ENCODE measurements at places on chromosomes 7 and 10.

DNA sequence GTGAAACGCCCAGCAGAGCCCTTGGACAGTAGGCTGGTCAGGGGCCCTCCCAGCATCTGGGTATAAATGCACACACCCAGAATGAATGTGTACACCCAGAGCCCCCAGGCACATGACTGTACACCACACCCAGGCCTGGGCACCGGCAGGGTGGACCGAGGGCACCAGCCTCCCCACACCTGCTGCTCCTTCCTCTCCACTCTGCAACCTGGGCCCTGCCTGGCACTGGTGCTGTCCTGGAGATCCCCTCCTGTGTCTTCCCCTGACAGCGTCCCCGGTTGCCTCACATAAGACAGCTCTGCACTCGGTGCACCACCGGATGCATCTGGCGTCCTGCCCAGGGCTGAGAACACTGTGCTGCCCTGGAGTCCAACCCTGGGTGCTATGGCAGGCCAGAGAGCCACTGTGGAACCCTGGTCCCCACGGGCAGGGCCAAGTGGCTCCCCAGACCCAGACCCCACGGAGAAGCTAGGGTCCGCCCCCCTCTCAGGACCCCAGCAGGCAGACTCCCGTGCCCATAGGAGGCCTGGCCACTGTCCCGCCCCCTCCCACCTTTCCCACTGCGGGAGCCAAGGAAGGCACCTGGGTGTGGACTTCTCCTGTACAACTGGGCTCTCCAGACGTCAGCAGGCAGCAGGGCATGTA, 6.6 kb downstream of the RASGEF1A start:
- DNase-seq: no peak

- DNase-seq: no peak
These were observed 116.3 kb upstream of the BTBD16 start for GRCh38 chr10:122154545-122155366.

GRCh38 chr7:135728136-135728669, at the start of gene SLC13A4:
TSS of gene SLC13A4 (minus strand) at chr7:135728186. CDS start at chr7:135727496, 690 bp downstream.
- no peak for DNase-seq

GRCh38 chr7:21108182-21108581, 319.7 kb upstream of the SP4 start:
- no peak for DNase-seq

DNA sequence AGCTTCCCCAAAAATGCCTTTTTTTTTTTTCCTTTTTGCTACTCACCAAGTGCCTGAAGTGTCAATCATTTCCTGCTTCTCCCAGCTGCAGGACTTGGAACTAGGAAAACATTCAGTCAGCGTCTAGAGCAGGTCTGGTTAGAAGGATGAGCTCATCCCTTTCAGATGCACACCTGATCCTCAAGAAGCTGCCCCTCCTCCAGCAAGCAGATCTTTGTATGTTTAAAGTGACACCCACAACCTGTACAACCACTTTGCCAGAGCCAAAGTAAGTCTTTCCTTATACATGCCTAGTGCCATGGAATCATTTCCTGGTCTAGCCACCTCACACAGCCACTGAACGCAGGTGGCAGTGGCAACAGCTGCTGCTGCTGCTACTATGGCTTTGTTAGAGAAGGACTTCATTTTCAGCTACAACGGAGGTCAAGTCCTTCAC, 10.4 kb upstream of the USP54 start:
- no peak for DNase-seq

DNA sequence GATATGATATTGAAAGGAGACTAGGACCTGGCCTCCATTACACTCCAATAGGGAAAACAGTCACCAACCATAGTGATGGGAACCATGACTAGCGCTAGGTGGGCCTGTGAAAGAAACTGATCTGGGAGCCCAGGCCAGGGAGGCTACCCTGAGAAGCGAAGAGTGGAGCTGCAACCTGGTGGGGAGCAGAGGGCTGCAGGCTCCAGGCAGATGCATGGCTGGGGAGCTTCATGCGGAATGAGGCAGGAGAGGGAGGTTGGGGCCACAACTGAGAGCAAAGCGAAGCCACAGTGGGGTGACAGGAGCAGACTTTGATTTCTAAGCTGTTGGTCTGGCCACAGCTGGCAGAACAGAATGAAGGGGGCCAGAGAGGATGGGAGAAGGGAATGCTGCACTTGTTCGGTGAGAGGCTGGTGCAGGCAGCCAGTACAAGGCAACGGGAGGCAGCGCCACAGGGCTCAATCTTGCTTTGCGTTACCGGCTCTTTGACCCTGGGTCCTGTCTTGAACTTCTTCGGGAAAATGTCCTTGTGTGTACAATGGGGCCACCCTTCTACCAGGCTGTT, 88.4 kb downstream of the TACC2 start:
- DNase-seq: no peak

DNA sequence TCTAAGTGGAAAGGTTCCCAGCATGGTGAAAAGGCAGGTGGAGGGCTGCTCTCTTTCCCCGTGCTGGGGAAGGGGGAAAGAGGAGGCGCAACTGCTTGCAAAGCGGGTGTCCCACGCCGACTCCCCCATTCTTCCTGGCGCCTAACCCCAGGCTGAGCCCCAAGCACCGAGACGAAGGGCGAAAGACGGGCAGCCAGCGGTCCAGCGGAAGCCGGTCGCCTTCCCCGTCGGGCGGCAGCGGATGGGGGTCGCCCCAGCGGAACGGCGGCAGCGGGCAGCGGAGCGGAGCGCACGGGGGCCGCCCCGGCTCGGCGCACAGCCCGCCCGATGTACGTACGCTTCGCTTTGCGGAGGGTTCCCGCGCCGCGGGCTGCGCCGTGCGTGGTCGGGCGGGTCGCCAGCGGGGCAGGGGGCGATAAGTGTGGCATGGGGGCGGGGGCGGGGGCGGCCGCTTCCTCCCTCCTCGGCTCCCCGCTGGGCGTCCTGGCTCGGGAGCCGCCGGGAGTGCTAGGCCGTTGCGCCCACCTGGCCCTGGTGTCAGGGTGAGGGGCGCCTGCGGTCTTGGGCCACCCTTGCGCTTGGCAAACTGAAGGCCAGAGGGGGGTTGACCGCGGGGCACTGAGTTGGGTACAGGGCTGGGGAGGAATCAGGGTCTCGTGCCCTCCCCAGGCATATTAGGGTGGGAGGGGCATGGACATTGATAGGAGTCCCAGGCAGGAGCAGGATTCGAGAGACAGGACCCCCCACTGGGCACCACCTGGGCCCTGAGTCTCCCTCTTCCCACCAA, 35.2 kb upstream of the HSPB1 start:
- DNase-seq: no peak

DNA sequence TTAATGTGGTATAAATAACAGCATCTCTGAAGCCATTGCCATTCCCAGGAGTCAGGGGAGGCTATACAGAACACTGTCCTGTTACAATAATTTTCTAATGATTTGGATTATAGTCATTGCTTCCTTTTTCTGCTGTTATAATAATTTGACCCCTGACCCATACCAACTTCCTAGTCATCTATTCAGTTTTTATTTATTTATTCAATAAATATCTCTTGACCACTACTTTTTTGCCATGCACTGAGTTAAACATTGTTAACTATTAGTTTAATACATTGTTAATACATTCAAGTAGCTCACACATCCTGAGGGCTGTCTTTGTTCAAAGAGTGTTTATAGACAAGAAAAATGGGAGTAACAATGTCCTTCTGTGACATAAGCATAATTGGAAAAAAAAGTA, 235.5 kb upstream of the MEOX2 start:
- no peak for DNase-seq

DNA sequence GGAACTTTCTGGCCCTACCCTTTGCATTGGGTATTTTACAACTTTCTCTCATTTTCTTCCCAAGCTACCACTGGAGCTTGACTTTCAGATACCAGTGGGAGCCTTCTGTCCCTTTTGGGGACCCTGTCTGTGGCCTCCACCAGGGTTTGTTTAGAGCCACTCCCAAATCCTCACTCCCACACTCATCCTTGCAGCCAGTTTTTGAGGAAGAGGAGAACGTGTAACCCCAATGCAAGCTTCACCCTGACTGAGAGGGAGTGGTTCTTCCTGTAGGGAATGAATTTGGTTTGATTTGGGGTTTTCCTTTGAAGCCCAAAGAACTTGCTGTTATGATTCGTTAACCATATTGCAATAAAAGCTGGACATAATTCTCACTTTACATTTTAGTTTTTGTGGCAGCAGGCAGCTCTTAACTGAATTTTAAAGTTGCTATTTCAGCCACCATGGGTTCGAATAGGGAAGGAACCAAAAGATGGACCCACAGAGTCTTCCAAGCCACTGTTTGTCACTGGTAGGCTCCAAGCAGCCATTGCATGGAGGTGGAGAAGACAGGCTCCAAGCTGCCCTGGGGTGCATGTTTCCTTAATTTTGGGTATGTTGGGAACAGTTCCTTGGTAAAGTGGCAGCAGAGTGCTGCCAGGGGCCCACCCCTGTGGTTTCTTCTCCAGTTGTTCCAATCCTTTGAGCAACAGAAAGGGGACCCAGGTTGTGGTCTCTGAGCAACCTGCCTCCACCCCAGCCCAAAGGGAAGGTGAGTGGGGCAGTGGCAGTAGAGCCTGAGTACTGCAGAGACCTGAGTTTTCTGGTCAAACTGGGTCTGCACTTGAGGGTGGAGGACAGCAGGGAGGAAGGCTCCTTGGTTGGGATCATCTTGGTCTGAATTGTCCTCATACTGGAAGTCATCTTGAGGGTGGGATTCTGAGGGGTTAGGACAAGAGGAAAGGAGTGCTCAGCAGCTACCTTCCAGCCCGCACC, 5.1 kb downstream of the EVX1 start:
- no peak for DNase-seq

GRCh38 chr7:42699380-42700178, 212.3 kb downstream of the C7orf25 start:
- DNase-seq: no peak

Measured in stimulated activated CD8-positive, alpha-beta memory T cell treated with anti-CD3 and anti-CD28 coated beads, Interleukin-7, amount 100 ng/mL, for 1 hour (primary cell).